Sigmoid colon (tissue), 7 donors: ENCODE measurements at places on chromosomes 12 and 14.
A peak's percentile ranks its signal among the peaks of the same experiment; 100 is the strongest.

DNA sequence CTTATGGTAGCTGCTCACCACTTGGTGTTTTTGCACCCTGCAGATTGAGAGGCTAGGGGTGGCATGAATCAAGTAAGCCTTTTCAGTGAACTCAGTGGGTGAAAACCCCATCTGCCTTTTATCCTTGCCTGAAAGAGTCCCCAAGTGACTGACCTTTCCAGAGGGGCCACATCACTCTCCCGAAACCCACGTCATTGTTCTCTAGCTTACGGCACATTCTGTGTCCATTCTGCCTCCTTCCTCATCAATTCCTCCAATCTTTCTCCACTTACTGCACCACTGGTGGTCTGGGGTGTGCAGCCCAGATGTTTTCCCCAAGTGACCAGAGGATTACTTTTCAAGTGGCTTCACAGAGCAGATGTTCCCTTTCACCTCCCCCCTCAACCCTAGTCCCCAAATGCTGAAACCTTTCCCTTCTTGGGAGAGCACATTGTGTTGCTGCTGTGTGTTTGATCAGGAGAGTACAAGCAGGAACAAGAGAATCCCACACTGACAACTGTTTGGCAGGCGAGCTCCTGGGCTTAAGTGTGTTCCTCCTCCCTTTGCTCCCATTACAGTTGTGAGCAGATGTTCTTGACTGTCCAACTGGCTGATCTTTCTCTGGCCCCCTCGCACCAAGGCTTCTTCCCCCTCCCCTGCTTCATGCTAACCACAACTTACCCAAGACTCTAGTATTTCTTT, 138.0 kb upstream of the IGF1 start:
- no peak overlapping the region for H3K4me3 ChIP-seq
- DNase-seq, result peak; percentile 59
- H3K27me3 ChIP-seq, result no peaks in the 10 kb centered on the region
- H3K27ac ChIP-seq, result no peak overlapping the region
- no peaks in the 10 kb centered on the region for H3K36me3 ChIP-seq
- no peaks in the 10 kb centered on the region for H3K4me1 ChIP-seq

DNA sequence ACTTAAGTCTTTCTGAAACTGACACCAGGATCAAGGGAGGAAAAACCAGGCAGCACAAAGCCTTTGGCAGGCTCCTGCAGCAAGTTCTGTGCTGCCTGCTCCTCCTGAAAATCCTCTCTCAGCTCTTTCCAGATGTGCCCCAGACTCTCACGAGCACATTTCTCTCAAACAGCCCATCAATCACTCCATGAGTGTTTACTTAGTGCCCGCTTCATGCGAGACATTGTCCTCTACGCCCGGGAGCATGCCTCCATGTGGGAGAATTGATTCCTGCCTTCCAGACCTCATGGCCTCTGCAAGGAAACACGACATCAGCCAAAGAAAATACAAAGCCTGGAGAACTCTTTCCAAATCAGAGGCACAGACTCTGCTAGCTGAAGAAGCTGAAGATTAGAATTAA, 46.5 kb upstream of the TSPAN11 start:
- H3K36me3 ChIP-seq, result no peaks in the 10 kb centered on the region
- H3K27me3 ChIP-seq, result no peaks in the 10 kb centered on the region
- no peak overlapping the region for H3K4me3 ChIP-seq

DNA sequence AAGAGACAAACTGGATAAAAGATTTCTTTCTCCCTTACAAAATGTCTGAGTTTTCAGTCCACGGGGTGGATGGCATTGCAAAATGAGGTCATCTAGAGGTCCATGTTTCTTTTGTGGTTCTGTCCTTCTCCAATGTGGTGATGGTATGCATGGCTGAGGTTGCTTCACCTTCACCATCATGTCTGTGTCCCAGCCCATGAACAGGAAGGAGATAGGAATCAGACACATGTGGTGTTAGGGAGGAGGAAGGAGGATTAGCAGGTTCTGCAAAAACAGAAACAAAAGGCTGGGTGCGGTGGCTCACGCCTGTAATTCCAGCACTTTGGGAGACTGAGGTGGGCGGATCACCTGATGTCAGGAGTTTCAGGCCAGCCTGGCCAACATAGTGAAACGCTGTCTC, 11.0 kb upstream of the AEBP2 start:
- H3K27me3 ChIP-seq, result no peaks in the 10 kb centered on the region
- no peaks in the 10 kb centered on the region for H3K4me1 ChIP-seq
- no peak overlapping the region for H3K27ac ChIP-seq
- no peaks in the 10 kb centered on the region for H3K36me3 ChIP-seq
- no peak for DNase-seq
- no peak overlapping the region for H3K4me3 ChIP-seq

- no peak for DNase-seq
- H3K27me3 ChIP-seq, result no peaks in the 10 kb centered on the region
- no peak overlapping the region for H3K27ac ChIP-seq
- no peaks in the 10 kb centered on the region for H3K36me3 ChIP-seq
- no peak overlapping the region for H3K4me3 ChIP-seq
Measured at GRCh38 chr14:72717220-72717619, 176.7 kb downstream of the DPF3 start.

DNA sequence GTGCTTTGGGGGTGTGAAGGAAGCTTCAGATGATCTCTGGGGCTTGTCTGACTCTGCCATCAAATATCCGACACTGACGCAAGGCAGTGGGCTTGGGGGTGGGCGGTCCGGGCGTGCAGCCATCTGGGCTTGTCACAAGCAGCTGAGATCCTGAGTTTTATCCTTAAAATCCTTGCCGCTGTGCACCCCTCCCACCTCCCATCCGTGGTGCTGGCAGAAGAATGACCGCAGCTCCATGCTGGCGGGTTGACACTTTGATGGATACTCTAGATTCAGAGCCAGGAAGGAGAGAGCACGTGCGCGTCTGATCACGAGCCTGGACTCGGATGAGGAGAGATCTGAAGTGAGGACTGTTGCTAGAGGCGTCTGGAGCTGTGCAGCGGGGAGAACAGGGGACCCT, 3.0 kb downstream of the ZFYVE21 start:
- peak overlapping the region; percentile 50 for H3K27ac ChIP-seq
- H3K4me3 ChIP-seq, result no peak overlapping the region
- H3K4me1 ChIP-seq, result peaks cover 81% of the 10 kb centered on the region

DNA sequence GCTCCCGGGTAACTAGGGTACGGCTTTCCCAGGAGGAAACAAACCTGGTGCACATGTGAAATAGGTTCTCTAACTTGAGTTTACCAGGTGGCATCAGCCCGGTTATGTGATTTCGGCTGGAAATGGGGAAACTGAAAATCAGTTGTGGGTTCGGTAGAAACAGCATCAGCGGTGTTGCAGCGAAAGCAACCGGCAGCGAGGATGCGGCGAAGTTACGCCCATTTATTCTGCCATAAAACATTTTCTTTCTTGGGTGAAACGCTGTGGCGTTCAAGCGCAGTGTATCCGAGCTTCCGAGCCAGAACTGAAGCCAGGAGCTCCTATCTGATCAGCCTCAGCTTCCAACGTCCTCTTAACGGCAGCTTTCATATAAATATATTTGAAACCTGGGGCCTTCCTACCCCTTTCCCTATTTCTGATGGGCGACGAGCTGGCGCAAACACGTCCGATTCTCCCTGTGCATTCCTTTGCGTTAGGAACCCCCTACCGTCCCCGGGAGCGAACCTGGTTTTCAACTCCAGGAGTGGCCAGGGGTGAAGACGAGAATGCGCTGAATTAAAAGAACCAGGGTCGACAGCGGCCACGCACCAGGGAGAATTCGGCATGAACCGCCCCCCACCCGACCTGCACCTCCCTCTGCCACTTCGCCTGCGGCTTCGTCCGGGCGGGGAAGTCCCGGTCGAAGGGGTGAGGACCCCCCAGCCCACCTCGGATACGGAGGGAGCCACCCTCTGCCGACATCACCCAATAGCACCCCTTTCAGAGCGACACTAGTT, 1.6 kb downstream of the DPF3 start:
- H3K4me1 ChIP-seq, result peaks cover 26% of the 10 kb centered on the region
- no peak overlapping the region for H3K27ac ChIP-seq
- peak overlapping the region; percentile 68 for H3K4me3 ChIP-seq

DNA sequence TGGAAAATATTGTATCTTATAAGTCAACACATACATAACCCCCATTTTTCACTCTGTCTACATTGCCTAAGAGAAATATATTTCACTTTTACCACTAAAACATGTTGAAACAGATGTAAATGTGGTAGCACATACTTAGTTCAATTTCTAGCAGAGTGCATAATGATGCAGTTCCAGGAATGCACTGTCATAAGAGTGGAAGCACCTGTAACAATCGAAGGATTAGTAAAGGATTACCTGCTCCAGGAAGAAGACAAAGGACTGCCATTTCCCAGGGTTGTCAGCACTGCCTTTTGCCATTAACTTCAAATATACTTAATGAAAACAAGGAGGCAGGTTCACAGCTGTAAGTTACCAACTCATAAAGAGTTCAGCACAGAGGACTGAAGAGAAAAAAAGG, 24.6 kb downstream of the DAD1 start:
- H3K36me3 ChIP-seq, result no peaks in the 10 kb centered on the region
- H3K4me3 ChIP-seq, result no peak overlapping the region
- H3K4me1 ChIP-seq, result no peaks in the 10 kb centered on the region
- no peaks in the 10 kb centered on the region for H3K27me3 ChIP-seq
- DNase-seq, result no peak
- H3K27ac ChIP-seq, result peak overlapping the region; percentile 66

DNA sequence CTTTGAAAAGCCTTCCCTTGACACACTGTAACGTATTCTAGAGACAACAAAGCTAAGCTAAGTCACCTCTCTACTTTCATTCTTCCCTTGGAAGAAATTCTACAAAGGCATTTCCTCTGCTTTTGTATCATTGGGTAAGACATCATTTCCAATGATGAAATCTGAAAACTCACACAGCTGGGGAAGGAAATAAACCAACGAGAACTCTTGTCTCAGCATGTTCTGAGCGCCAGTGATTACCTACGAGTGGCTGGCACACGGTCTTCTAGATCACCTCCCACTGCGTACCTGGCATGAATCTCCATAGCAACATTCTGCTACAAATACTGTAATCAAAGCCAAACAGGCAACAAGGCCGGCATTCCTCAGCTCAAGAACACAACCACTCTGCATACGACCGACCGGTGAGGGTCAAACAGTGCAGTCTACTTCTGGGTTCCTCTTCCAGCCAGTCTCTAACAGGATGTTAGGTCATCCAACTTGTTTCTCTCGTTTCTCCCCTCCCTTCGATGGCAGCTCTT, 7.6 kb downstream of the VPS37B start:
- H3K27me3 ChIP-seq, result no peaks in the 10 kb centered on the region
- peak overlapping the region; percentile 11 for H3K4me3 ChIP-seq
- peak overlapping the region; percentile 79 for H3K27ac ChIP-seq
- no peaks in the 10 kb centered on the region for H3K36me3 ChIP-seq
- DNase-seq, result no peak

GRCh38 chr14:71686677-71687076, 245.6 kb upstream of the RGS6 start:
- H3K27ac ChIP-seq, result peak overlapping the region; percentile 74
- no peak overlapping the region for H3K4me3 ChIP-seq
- peak; percentile 78 for DNase-seq
- H3K36me3 ChIP-seq, result no peaks in the 10 kb centered on the region
- H3K27me3 ChIP-seq, result no peaks in the 10 kb centered on the region

- no peaks in the 10 kb centered on the region for H3K4me1 ChIP-seq
- H3K4me3 ChIP-seq, result no peak overlapping the region
- H3K27me3 ChIP-seq, result no peaks in the 10 kb centered on the region
- no peaks in the 10 kb centered on the region for H3K36me3 ChIP-seq
Measured at GRCh38 chr14:99707420-99707819, 23.3 kb downstream of the CYP46A1 start.

GRCh38 chr14:99599393-99599792, 4.6 kb downstream of the CCDC85C start:
- DNase-seq, result no peak
- peaks cover 72% of the 10 kb centered on the region for H3K4me1 ChIP-seq
- H3K27ac ChIP-seq, result peak overlapping the region; percentile 86
- H3K36me3 ChIP-seq, result no peaks in the 10 kb centered on the region

DNA sequence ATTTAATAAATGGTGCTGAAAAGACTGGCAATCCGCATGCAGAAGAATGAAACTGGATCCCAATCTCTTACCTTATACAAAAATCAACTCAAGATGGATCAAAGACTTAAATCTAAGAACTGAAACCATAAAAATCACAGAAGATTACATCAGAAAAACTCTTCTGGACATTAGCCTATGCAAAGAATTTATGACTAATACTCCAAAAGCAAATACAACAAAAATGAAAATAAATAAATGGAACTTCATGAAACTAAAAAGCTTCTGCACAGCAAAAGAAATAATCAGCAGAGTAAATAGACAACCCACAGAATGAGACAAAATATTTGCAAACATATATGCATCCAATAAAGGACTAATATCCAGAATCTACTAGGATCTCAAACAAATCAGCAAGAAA, 14.3 kb upstream of the CLEC1A start:
- H3K27ac ChIP-seq, result no peak overlapping the region
- no peaks in the 10 kb centered on the region for H3K4me1 ChIP-seq
- no peaks in the 10 kb centered on the region for H3K36me3 ChIP-seq
- H3K4me3 ChIP-seq, result no peak overlapping the region
- DNase-seq, result no peak
- no peaks in the 10 kb centered on the region for H3K27me3 ChIP-seq

GRCh38 chr12:89542912-89543592, 17.2 kb upstream of the POC1B start:
- no peaks in the 10 kb centered on the region for H3K27me3 ChIP-seq
- no peak overlapping the region for H3K4me3 ChIP-seq
- H3K4me1 ChIP-seq, result peaks cover 18% of the 10 kb centered on the region
- H3K36me3 ChIP-seq, result no peaks in the 10 kb centered on the region
- DNase-seq, result peak; percentile 75
- no peak overlapping the region for H3K27ac ChIP-seq

- no peak overlapping the region for H3K4me3 ChIP-seq
- no peak for DNase-seq
- H3K4me1 ChIP-seq, result no peaks in the 10 kb centered on the region
- H3K36me3 ChIP-seq, result no peaks in the 10 kb centered on the region
Measured at GRCh38 chr14:95901054-95901453, 24.4 kb downstream of the TUNAR start.

- no peaks in the 10 kb centered on the region for H3K4me1 ChIP-seq
- no peaks in the 10 kb centered on the region for H3K27me3 ChIP-seq
- H3K27ac ChIP-seq, result no peak overlapping the region
- DNase-seq, result no peak
- no peak overlapping the region for H3K4me3 ChIP-seq
- no peaks in the 10 kb centered on the region for H3K36me3 ChIP-seq
Measured at GRCh38 chr14:104262515-104263514, 124.4 kb downstream of the KIF26A start.

- H3K4me1 ChIP-seq, result peaks cover 15% of the 10 kb centered on the region
- H3K4me3 ChIP-seq, result no peak overlapping the region
- DNase-seq, result no peak
- H3K36me3 ChIP-seq, result no peaks in the 10 kb centered on the region
Measured at GRCh38 chr14:34324363-34324795, 137.7 kb downstream of the SPTSSA start.

GRCh38 chr14:26204728-26205479, 392.9 kb downstream of the NOVA1 start:
- peak; percentile 72 for DNase-seq
- peak overlapping the region; percentile 65 for H3K27ac ChIP-seq
- no peaks in the 10 kb centered on the region for H3K36me3 ChIP-seq
- peak overlapping the region; percentile 36 for H3K4me3 ChIP-seq
- H3K27me3 ChIP-seq, result no peaks in the 10 kb centered on the region
- H3K4me1 ChIP-seq, result no peaks in the 10 kb centered on the region
